ENCODE measurements at places on chromosomes 3 and 15. TPM values are rescaled to one million over a fixed set of nuclear protein-coding genes. Genes with fewer than 3 reads are reported as not detected.

DNA sequence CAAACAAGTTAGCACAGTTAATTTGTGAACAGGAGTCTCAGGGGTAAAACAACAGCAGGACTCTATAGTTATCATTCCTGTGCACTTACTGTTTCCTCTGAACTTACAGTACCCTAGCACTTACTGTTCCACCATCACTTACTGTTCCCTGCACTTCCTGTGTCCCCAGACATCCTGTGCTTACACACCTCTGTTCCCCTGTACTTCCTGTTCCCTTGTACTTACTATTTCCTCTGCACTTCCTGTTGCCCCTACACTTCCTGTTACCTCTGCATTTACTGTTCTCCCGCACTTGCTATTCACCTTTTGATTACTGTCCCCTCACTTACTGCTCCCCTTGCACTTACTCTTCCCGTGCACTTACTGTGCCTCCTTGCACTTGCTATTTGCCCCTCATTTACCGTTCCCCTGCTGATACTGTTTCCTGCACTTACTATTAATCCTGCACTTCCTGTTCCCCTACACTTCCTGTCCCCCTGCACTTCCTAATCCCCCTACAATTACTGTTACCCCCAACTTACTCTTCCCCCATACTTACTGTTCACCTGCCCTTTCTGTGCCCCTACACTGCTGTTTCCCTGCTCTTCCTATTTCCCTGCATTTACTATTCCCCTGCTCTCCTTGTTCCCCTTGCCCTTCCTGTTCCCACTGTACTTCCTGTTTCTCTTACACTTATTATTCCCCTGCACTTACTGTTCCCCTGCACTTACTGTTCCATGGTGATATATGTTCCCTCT is 30.3 kb downstream of the TPRA1 start:
- DNase-seq: no peak

- DNase-seq: no peak
Observed at GRCh38 chr15:39778021-39778420, 4.6 kb downstream of the FSIP1 start.

GRCh38 chr3:43343185-43343584 is 56.8 kb downstream of the SNRK start:
- no peak for DNase-seq

The EIF2A gene
- total RNA-seq: 64.2 TPM

GRCh38 chr15:23411841-23412240 is 35.2 kb downstream of the GOLGA6L2 start:
- DNase-seq: no peak

- peak; percentile 41 for DNase-seq
Observed at GRCh38 chr3:66021731-66022131, 17.0 kb downstream of the MAGI1 start.

DNA sequence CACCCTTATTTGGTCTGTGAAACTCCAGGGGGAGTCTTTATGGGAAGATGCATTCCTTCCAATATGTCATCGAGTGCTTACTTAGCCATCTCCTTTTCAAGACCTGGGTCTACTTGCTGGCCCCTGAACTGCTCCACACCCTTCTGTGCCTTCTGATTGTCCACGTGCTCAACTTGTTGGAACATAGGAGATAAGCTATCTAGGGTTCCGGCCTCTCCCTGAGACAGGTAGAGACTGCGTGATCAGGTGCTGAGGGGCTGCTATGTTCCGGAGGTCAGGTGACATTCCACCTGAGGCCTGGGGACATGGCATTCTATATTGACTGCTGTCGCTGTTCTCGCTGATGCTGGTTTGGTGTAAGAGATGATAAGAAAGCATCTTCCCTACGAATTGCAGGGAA is 65.6 kb downstream of the ATP1B3 start:
- DNase-seq: no peak

The TASOR gene
- total RNA-seq: 42.0 TPM

DNA sequence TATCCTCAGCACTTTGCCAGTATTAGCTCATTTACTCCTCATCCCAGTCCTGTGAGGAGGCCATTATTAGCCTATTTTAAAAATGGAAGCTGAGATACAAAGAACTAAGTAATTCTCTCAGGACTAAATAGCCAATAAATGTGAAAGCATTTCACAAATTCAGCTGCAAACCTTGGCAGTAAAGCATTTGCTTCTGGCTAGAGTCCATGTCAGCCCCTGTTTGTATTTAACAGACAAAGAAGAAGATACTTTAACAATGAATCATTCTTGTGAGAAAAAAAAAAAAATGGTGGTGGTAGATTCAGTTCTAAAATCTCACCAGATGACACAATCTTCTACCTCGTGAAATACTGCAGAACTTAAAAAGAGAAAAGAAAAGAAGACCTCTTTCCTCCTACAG is 85.0 kb upstream of the CNTN6 start:
- peak; percentile 67 for DNase-seq

The MORC1 gene
- not detected for total RNA-seq

The FSD2 gene
- not detected for total RNA-seq

The ZBBX gene
- 1.3 TPM for total RNA-seq

DNA sequence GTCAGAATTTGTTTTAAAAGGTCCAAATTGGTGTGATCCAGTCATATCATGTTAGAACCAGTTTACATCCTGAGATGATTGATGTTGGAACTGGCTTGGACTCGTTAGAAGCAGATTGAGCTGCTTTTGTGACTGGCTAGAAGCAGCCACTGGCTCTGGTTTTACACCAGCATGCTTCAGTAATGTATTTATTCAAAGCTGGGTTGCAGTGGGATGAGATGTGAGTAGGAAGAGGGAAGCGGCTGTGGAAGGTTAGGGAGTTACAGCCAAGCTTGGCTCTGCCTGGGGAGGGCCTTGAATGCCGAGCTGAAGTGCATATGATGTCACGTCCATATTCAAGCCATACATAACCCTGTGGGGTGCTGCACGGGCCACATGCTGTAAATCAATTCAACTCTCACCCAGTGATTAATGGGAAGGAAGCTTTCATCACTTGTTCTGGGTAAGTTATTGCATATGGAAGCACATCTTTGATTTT is 104.0 kb upstream of the SMAD3 start:
- DNase-seq: no peak

GRCh38 chr3:1103525-1103924 is 10.7 kb downstream of the CNTN6 start:
- DNase-seq: no peak

GRCh38 chr3:38250198-38250597 is 15.4 kb upstream of the SLC22A13 start:
- no peak for DNase-seq

Measured in astrocyte (in vitro differentiated cells and primary cell).